Stimulated activated CD4-positive, alpha-beta T cell treated with anti-CD3 and anti-CD28 coated beads, Interleukin-1b, Interleukin-23, amount 100 ng/mL, for 24 hours (primary cell): ENCODE measurements at places on chromosomes 12 and 14.

GRCh38 chr12:118271770-118272417, 100.8 kb downstream of the TAOK3 start:
- no peak for DNase-seq

GRCh38 chr12:57027011-57027804, 10.9 kb upstream of the TAC3 start:
- no peak for DNase-seq

DNA sequence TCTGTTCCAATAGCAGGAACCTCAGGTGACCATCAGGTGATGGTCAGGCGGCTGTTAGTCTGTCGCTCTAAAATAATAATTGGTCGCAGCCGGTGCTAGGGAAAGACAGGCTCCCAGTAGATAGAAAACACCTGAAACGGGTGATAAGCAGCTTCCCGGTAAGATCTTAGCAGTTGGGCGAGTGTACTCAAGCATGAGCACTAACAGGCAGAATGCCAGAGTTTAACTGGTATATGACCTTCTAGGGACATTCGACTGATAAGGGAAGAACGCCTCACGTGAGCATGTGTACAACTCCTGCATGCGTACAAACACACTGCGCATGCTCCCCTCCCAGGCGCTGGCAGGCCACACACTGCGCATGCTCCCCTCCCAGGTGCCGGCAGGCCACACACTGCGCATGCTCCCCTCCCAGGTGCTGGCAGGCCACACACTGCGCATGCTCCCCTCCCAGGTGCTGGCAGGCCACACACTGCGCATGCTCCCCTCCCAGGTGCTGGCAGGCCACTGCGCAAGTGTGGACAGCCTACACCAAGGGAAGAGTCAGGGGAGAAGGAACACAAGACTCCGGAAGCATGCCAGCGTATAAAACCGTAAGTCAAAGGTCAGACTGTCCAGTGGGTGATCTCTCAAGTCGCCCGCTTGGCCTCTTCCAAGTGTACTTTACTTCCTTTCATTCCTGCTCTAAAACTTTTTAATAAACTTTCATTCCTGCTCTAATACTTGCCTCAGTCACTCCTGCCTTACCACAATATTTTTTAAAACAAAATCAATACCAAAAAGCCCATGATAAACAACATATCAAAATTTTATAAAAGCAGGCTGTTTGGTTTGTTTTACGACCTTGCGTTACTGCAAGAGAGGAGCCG, 24.5 kb downstream of the GPRC5D start:
- DNase-seq: no peak

- DNase-seq: no peak
Measured at GRCh38 chr14:50335389-50335788, 23.3 kb downstream of the DMAC2L start.

DNA sequence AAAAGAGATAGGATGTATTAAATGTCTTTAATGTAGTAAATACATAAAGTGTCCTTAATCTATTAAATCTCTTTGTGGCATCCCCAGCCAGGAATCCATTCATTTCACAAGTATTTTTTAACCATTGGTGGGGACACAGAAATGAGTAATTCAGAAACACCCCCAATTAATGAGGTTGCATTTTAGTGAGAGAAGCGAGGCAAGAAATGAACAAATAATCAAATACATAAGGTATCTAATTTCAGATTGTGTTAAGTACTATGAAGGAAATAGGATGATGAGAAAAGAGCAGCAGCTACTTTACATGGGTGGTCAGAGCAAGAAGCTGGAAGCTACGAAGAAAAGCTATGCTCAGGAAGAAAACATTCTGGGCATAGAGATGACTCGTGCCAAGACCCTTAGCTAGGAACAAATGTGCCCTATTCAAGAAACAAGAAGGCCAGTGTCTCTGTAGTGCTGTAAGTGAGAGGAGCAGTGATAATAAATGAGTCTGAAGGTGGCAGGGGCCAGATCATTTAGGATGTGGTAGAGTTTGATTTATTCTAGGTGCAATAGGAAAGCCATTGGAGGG, 60.5 kb upstream of the IGF1 start:
- DNase-seq: no peak

- DNase-seq: no peak
Measured at GRCh38 chr14:61290701-61291100, 9.6 kb upstream of the TMEM30B start.

DNA sequence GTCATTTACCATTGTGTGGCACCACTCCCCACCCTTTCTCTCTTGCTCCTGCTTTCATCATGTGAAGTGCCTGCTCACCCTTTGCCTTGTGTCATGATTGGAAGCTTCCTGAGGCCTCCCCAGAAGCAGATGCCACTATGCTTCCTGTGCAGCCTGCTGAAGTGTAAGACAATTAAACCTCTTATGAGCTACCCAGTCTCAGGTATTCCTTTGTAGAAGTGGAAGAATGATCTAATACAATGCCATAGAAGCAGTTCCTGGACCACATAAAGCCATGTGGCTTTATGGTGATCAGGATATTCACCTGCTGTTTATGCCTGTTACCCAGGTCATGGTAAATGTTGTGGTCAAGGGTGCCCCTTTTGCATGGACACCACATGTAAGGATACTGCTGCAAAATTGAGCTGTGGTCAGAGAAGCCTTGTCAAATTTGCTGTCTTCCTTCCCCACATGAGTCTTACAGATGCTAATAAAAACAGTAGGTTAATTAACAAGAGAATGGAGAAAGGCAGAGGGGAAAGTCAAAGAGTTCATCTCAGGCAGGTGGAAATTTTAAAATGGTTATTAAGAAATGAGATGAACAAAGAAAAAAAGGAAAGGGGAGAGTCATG, 112.8 kb upstream of the IFNG-AS1 start:
- DNase-seq: no peak

- no peak for DNase-seq
Measured at GRCh38 chr12:3523058-3523457, 32.1 kb downstream of the PRMT8 start.

GRCh38 chr14:96417254-96417653, 25.3 kb downstream of the AK7 start:
- no peak for DNase-seq

DNA sequence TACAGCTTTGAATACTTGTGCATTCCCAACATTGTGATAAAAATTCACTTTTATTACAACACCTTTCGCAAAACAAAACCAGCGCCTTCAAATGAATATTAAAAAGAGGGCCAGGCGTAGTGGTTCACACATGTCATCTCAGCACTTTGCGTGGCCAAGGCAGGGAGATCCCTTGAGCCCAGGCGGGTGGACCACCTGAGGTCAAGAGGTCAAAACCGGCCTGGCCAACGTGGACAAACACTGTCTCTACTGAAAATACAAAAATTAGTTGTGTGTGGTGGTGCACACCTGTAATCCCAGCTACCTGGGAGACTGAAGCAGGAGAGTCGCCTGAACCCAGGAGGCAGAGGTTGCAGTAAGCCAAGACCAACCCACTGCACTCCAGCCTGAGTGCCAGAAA, 42.8 kb downstream of the HNRNPC start:
- no peak for DNase-seq

GRCh38 chr14:28488684-28489083, 277.9 kb upstream of the FOXG1 start:
- DNase-seq: no peak

DNA sequence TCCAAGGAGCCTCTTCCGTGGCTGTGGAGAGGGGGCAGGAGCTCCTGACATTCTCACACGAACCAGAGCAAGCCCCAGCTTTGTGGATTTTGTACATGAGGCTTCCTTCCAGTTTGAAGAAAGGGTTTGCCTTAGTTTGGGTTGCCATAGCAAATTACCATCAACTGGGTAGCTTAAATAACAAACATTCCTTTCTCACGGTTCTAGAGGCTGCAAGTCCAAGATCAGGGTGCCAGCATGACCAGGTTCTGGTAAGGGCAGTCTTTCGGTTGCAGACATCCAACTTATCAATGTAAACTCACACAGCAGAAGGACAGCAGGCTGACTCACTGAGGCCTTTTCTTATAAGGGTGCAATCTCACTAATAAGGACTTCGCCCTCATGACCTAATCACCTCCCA, 25.9 kb upstream of the STAB2 start:
- no peak for DNase-seq

GRCh38 chr14:44339231-44339630, 167.9 kb downstream of the FSCB start:
- no peak for DNase-seq

DNA sequence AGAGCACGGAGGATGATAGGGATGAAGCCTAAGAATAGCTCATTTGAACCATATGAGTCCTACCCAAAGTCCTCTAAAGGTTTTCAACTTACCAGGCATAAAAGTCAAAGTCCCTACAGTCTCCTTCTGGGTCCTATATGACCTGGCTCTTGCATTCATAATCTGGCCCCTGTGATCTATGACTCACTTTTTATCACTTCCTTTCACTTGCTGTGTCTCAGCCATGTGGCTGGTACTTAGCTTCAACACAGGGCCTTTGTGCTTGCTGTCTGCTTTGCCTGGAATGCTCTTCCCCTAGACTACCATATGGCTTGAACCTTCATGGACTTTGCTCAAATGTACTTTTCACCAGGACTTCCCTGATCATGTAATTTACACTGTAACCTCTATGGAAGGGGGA, 137.6 kb upstream of the TMTC1 start:
- DNase-seq: no peak

- no peak for DNase-seq
Measured at GRCh38 chr12:77940011-77940423, 109.3 kb downstream of the NAV3 start.

DNA sequence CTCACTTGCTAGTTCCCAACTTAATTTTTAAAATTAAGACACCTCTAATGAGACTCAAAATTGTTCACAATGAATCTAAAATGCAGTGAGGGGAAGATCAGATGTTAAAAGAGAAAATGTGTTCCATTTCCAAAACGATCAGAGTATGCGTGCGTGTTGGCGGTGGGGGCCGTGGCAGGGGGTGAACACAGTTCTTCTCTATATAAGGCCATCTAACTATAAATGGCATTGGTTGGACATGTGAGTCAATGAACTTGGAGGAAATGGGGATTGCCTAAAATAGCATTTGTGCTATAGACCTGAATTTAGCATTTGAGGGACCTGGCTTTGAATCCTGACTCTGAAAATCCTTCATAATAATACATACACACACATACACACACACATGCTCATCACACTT, 149.4 kb downstream of the FOXN3 start:
- DNase-seq: no peak

GRCh38 chr14:100911665-100912316, 8.3 kb upstream of the RTL1 start:
- DNase-seq: no peak

GRCh38 chr12:58668871-58669270, 251.4 kb downstream of the LRIG3 start:
- no peak for DNase-seq

- no peak for DNase-seq
Measured at GRCh38 chr14:83006121-83006670, 1472.5 kb upstream of the SEL1L start.

- DNase-seq: no peak
Measured at GRCh38 chr12:124531281-124531745, 36.1 kb downstream of the NCOR2 start.

GRCh38 chr14:98244966-98245569, 1026.9 kb downstream of the BCL11B start:
- DNase-seq: no peak

DNA sequence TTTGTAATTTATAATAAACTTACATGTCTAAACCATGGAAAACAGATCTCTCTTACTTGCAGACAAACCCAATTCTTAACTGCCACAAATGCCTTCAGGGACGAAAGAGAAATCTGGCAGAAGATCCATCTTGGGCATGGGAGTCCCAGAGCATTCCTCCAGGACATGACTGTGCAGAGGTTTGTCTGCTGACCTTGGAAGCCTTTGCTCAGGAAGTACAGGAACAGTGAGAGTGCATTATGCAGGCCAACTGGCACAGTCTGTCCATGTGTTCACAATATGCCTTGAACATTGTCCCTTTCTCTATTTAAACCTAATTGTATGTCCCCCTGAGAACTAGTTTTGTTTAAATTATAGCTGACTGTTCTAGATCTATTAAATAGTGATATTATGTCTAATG, 467.1 kb downstream of the ATP23 start:
- DNase-seq: no peak

GRCh38 chr14:103030741-103031565, 26.4 kb downstream of the CDC42BPB start:
- DNase-seq: no peak

GRCh38 chr12:67572492-67572891, 76.1 kb upstream of the DYRK2 start:
- DNase-seq: no peak

- DNase-seq: no peak
Measured at GRCh38 chr14:89138846-89139245, 278.2 kb downstream of the FOXN3 start.

- DNase-seq: no peak
Measured at GRCh38 chr12:3728686-3729085, 24.2 kb downstream of the CRACR2A start.

- no peak for DNase-seq
Measured at GRCh38 chr14:97057238-97058073, 260.3 kb downstream of the VRK1 start.

- no peak for DNase-seq
Measured at GRCh38 chr14:59424341-59425071, 40.7 kb downstream of the GPR135 start.

DNA sequence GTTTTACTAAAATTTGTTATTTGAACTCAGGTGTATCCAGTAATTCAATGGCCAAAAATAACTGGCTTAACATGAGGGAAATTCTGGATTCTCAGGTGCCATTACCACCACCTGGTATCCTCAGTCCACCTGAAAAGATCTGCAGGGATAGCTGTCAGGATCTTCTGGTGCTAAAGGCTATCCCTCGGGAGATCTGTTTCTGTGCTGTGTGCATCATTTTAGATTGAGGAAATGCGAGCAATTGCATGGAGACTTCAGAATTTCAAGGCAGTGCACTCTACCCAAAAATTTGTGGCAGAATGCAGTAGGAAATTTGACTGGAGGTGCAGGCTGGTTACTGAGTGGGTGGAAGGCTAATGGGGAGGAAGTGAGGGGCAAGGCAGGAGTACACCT, 26.4 kb downstream of the ZCCHC8 start:
- no peak for DNase-seq

- DNase-seq: no peak
Measured at GRCh38 chr14:83864106-83864505, 1665.8 kb upstream of the FLRT2 start.

GRCh38 chr12:32489070-32489469, 89.7 kb downstream of the FGD4 start:
- no peak for DNase-seq

- DNase-seq: no peak
Measured at GRCh38 chr12:80935111-80935510, 2.6 kb downstream of the LIN7A start.

- no peak for DNase-seq
Measured at GRCh38 chr12:19924360-19924759, 444.0 kb upstream of the PDE3A start.

- no peak for DNase-seq
Measured at GRCh38 chr14:105091517-105092170, 26.4 kb upstream of the GPR132 start.
